ENCODE measurements at places on chromosomes 4 and X.

- no peak for DNase-seq
Measured at GRCh38 chr4:76902233-76902890, 4.4 kb upstream of the SOWAHB start.

- DNase-seq: no peak
Measured at GRCh38 chr4:88759039-88759894, 61.6 kb upstream of the NAP1L5 start.

GRCh38 chrX:85897362-85898126, 149.8 kb downstream of the CHM start:
- no peak for DNase-seq

- no peak for DNase-seq
Measured at GRCh38 chr4:16801356-16801755, 97.1 kb downstream of the LDB2 start.

- no peak for DNase-seq
Measured at GRCh38 chr4:49018718-49019295, 32.7 kb downstream of the CWH43 start.

GRCh38 chr4:40976343-40976742, 226.6 kb downstream of the NSUN7 start:
- DNase-seq: no peak
